ENCODE measurements at places on chromosomes 7 and 10. TPM values are rescaled to one million over a fixed set of nuclear protein-coding genes. Genes with fewer than 3 reads are reported as not detected.

FOXI2 gene
- total RNA-seq: not detected

ITGB8 gene
- total RNA-seq: 0.70 TPM

PLCE1 gene
- 7.0 TPM for total RNA-seq

PNLIPRP1 gene
- total RNA-seq: not detected

PRTFDC1 gene
- total RNA-seq: 23.8 TPM

RFC2 gene
- 57.7 TPM for total RNA-seq

WDR91 gene
- total RNA-seq: 8.4 TPM

CLCN1 gene
- total RNA-seq: 0.06 TPM

ASAH2B gene
- 4.5 TPM for total RNA-seq

NAT16 gene
- total RNA-seq: 0.17 TPM

TET1 gene
- 0.57 TPM for total RNA-seq

ZNF398 gene
- total RNA-seq: 10.1 TPM

DOCK4 gene
- 7.2 TPM for total RNA-seq

HOXA2 gene
- total RNA-seq: 1.4 TPM

ADIRF gene
- not detected for total RNA-seq

ICA1 gene
- total RNA-seq: 0.76 TPM

PTPRN2 gene
- total RNA-seq: 0.91 TPM

FAM131B gene
- total RNA-seq: 0.36 TPM

NPTX2 gene
- total RNA-seq: not detected

MALRD1 gene
- total RNA-seq: not detected

DUSP5 gene
- 100 TPM for total RNA-seq

ZNF467 gene
- 1.2 TPM for total RNA-seq

CNPY1 gene
- total RNA-seq: not detected

RNF133 gene
- not detected for total RNA-seq

SLC26A5 gene
- total RNA-seq: not detected

HEPACAM2 gene
- not detected for total RNA-seq

CXCL12 gene
- 0.19 TPM for total RNA-seq
